Activated CD4-positive, alpha-beta T cell treated with anti-CD3 and anti-CD28 coated beads for 36 hours (primary cell): ENCODE measurements at places on chromosomes 11 and 22. TPM values are rescaled to one million over a fixed set of nuclear protein-coding genes. Genes with fewer than 3 reads are reported as not detected.

UCP2 gene
- total RNA-seq: 259 TPM

- DNase-seq: no peak
Measured at GRCh38 chr11:59520741-59521140, 9.4 kb downstream of the OR4D9 start.

DNA sequence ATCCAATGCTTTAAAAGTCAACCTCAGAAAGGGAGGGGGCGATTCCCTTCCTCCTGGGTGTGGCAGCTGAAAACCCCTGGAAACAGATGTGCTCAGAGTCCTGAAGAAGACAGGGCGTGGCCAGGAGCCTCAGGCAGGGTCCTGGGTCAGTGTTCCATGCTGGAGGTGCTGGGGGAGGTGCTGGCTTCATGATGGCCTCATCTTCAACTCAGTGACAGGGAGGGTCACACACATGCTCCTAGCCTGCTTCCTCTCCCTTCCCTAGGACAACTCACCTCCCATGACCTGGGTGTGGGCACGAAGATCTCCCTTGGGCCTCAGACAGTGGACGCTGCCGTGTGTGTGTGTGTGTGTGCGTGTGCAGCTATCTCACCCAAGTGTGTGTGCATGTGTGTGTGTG lies 245.6 kb upstream of the B3GAT1 start:
- DNase-seq: no peak

DNA sequence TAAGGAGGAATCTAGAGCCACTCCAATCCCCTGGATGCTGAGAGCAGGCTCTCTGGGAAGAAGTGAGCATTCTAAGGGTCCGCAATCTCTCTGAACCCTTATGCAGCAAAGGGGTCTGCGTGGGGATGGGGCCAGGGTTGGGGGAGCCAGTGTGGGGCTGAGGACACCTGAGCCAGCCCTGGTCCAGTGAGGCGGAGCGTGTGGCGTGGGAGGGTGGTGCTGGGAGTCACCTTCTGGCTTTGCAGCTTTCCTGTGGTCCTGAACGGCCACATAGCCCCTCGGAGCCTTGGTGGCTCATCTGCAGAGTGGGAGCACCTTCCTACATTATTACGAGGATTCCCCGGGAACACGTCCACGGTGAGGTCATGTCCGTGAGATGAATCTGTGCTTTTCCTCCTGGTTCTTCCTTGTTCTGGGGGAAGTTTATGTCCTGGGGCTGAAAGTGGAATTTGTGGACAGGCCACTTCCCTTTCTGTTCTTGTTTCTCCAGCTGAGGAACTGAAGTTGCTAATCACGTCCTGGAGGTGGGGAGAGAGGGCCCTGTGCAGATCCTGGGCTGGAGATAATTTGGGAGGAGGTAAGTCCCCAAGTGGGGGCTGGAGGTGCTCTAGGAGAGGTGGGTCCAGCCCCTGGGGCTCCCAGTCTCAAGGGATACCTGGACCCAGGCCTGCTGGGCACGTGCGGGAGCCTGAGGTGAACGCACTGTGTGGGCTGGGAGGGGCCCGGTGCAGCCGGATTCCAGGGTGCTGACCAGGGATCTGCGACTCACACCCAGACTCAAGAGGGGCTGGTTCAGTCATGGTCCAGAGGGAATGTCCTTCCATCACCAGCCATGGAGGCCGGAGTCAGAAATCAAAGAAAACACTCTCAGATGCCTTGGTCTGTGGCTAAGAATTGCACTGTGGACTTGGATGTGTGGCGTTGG lies 6.1 kb downstream of the MRGPRE start:
- DNase-seq: no peak

DNA sequence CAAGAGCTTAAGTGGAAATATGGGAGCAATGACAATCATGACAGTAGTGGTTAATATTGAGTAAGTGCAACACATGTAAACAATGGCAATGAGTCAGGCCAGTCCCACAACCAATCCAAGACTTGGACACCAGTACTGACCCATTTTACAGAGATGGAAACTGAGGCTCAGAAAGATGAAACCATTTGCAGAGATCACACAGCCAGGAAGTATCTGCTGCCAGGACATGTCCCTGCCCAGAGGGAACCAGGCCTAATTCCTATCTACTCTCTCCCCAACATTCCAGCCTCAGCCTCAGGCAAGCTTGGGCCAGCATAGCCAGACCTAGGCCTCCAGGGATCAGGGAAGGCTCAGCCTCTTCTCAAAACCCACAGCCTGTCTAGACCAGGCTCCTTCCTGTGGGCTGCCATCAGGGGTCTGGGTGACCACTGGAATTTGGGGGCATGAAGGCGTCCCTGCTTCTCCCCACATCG lies 395.1 kb downstream of the MN1 start:
- DNase-seq: no peak

TRIM49 gene
- total RNA-seq: not detected

SCYL1 gene
- total RNA-seq: 66.5 TPM

- no peak for DNase-seq
Measured at GRCh38 chr11:1165256-1166041, 7.7 kb downstream of the MUC5AC start.

WNT11 gene
- total RNA-seq: not detected

GRCh38 chr11:13567551-13567950 lies 71.8 kb upstream of the PTH start:
- no peak for DNase-seq

- DNase-seq: no peak
Measured at GRCh38 chr11:31824879-31825837, 14.0 kb upstream of the PAX6 start.

GRCh38 chr11:1935156-1936071 lies 11.7 kb upstream of the MRPL23 start:
- DNase-seq: peak; percentile 2

- DNase-seq: no peak
Measured at GRCh38 chr11:65187971-65188461, 6.3 kb downstream of the CAPN1 start.

- DNase-seq: peak; percentile 46
Measured at GRCh38 chr22:17842386-17842785, 68.1 kb upstream of the BID start.
